Activated T-helper 1 cell treated with anti-CD3 and anti-CD28 coated beads, Interleukin-2, amount 50 U/mL, for 16 hours (primary cell): ENCODE measurements at places on chromosomes 5 and 9.

GRCh38 chr5:134451225-134451935 is 39.7 kb upstream of the CDKN2AIPNL start:
- DNase-seq, result no peak

DNA sequence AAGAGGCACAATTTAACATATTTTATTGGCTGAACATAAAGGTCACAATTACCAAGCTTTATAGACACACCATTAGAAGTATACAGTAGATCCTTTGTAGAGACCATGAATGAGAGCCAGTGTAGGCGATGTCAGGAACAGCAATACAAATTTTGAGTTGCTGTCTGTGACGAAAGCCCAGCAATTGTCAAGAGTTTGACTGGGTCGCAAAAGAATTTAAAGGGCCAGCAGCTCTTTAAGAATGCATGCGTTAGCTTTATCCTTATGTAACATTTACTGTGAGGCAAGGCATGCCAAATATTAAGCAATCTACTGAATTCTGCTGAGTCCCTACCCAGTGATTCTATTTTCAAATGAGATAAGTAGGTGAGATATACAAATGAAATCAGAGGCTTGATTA is 236.9 kb downstream of the ARRDC3 start:
- no peak for DNase-seq

DNA sequence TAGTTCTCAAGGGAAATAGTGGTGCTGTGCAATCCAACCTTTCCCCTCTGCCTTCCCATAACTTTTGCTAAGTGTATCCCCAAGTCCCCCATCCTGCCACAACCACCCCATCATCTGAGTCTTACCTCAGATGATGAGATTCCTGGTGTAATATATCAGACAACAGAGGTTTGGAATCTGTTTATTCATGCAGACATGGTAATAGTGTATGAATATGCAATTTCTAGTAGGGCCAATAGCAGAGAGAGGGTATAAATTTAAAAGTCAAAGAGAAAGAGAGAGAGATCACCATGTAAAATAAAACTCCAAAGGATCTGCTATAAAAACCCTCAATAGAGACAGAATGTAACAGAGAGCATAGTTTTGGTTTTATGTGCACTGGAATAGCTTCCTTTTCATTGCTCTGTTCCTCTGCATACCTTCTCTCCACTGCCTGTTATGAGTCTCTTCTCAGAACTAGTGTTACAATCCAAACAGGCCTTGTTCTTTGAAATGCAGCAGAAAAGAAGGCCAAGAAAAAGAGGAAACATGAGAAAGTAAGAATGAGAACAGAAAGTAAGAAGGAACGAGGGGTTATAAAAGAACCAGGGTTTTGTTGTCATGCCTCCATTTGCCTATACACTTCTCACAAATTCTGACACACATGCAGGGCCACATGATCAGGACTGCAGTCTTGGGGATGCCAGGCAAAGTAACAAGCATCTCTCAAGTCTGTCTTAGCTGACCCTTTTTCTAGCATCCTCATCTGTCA is 278.0 kb downstream of the CETN3 start:
- DNase-seq, result no peak

GRCh38 chr9:72902268-72902667 is 50.6 kb downstream of the ALDH1A1 start:
- no peak for DNase-seq

GRCh38 chr5:80318212-80318611 is 1.6 kb upstream of the SPZ1 start:
- DNase-seq, result no peak

DNA sequence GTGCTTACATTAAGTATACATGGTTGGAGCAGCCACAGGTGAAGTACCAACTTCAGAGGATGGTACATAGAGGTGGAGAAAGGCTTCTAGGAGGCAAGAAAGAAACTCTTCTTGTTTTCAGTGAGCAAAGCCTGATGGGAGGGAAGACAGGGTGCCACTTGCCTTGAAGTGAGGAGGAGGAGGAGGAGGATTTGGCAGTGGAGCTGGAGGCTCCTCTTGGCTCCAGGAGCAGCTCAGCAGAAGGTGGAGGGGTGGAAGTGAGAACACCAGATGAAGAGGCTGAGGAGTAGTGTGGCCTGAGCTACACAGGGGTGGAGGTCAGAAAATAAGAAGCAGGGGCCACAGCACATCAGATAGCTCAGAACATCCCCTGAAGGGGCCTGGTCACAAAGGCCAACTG is 91.1 kb upstream of the SHISAL2B start:
- no peak for DNase-seq

DNA sequence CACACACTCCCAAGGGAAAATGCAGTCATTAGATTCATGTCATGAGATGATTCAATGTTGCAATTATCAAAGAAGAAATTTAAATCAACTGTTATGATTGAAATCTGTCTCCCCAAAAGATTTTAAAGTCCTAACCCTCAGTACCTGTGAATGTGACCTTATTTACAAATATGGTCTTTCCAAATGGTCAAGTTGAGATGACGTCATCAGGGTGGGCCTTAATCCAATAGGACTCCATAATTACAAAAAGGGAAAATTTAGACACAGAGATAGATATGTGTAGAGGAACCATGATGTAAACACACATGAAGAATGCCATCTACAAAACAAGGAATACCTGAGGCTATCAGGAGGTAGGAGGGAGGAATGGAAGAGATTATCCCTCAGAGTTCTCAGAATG is 221.1 kb downstream of the ISL1 start:
- no peak for DNase-seq

GRCh38 chr5:100731768-100732167 is 171.3 kb downstream of the ST8SIA4 start:
- no peak for DNase-seq

DNA sequence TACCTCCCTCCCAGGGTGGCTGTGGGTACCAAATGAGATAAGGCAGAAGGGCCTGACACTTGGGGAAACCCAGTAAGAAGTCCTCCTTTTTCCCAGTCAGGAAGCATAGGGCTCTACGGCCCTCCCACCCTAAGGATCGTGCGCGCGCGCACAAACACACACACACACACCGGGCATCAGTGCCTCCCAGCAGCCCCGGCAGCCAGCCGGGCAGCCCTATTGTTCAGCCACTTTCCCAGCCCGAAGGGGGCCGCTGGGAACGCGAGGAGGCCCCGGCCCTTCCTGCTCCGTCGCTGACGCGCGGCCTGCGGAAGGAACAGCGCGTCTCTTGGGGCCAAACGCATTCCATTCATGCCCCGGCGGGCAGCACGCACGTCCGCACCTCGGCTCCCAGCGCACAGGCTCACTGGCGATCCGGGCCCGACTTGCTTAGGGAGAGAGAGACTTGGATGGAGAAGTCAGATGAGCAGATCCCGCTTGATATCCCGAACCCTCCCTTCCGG is 22.6 kb downstream of the DUSP1 start:
- DNase-seq, result no peak

GRCh38 chr9:106441283-106441682 is 421.7 kb upstream of the ZNF462 start:
- no peak for DNase-seq

- DNase-seq, result no peak
Observed at GRCh38 chr5:181173027-181173419, 25.6 kb downstream of the OR2V2 start.

DNA sequence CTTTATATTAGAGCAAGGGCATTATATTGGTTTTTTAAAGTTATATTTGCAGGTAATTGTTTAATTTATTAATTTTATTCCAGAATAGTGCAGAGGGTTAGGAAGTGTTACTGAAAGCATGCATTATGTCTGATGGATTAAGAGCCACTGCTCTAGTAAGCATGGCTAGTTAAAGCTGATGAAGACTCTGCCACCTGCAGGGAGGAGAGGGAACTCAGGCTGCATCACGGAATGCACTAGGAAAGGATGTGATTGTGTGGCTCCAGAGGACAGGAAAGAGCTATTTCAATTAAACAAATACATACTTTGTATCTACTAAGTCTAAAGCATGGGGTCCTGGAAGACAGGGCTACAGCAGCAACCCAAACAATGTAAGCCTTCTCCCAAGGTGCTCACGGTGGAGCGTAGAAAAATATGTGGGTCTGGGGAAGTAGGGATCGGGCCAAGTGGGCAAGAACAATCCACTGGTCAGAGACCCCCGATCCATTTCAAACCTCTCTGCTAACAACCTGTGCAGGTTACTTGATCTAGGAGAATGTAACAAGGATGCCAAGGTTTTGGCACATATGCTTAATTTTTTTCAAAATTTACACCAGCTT is 15.3 kb upstream of the GRXCR2 start:
- no peak for DNase-seq

DNA sequence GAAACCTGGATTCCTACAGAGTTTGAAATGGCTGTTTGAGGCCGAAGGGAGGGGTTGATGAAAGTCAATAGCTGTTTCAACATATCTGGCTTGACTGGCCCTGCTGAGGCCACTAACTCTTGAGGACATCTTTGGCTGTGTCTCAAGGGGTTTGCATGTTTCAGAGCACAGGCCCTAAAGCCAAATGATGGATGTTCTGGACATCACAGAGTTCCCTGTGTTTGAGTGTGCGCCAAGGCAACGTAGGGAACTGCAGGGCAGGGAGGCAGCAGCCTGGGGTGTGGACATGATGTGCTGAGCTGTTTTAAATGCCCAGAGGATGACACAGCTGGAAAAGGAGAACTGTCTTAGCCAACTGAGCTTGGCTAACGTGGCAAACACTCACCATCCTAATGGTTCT is 89.6 kb downstream of the RAPGEF1 start:
- DNase-seq, result no peak

GRCh38 chr5:93789173-93790067 is 48.0 kb upstream of the POU5F2 start:
- no peak for DNase-seq

DNA sequence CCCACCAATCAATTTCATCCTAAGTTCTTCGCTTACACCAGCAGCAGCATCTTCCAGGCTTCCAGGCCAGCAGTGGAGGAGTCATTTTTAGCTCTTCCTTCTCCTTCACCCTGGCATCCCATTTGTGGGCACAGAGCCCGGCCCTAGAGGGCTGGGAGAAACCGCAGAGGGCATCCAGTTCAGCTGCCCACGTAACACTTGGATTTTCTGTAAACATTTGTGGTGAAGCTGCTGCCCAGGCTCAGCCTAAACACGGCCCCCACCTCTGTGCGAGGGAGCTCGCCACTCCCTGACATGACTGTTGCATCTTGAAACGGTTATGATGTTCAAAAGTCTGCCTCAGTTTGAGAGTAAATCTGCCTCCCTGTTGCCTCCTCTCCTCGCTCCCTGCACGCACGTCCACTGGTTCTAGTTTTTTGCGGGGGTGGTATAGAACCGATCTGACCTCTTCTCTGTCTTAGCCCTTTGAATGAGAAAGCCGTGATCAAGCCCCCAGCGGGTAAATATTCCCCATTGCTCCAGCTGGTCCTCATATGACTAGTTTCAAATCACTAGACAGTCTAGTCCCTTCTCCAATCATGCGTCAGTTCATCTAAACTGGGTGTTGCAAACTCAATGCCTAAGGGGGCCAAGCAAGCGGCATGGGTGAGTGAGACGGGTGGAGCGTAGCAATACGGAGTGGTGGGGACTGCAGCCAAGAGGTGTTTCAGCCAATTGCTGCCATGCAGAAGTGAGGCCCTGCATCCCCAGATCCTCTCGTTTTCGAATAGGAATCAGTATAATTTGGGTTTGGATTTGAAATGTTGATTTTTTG is 34.9 kb upstream of the N4BP3 start:
- DNase-seq, result no peak
